ENCODE measurements at places on chromosomes 6 and 20. TPM values are rescaled to one million over a fixed set of nuclear protein-coding genes. Genes with fewer than 3 reads are reported as not detected.

RPS6KA2 gene
- 4.0 TPM for total RNA-seq

SPATS1 gene
- not detected for total RNA-seq

GRCh38 chr6:33694401-33694931, 17.0 kb downstream of the UQCC2 start:
- H3K4me1 ChIP-seq: peaks cover 87% of the 10 kb centered on the region
- H3K4me3 ChIP-seq: peak overlapping the region; percentile 35
- DNase-seq: peak; percentile 68
- H3K36me3 ChIP-seq: peaks cover 66% of the 10 kb centered on the region

- peaks cover 5% of the 10 kb centered on the region for H3K36me3 ChIP-seq
- no peak for DNase-seq
- no peak overlapping the region for H3K27ac ChIP-seq
- peaks cover 38% of the 10 kb centered on the region for H3K27me3 ChIP-seq
- peaks cover 28% of the 10 kb centered on the region for H3K4me1 ChIP-seq
Observed at GRCh38 chr20:1430004-1430451, 36.6 kb downstream of the NSFL1C start.

DNA sequence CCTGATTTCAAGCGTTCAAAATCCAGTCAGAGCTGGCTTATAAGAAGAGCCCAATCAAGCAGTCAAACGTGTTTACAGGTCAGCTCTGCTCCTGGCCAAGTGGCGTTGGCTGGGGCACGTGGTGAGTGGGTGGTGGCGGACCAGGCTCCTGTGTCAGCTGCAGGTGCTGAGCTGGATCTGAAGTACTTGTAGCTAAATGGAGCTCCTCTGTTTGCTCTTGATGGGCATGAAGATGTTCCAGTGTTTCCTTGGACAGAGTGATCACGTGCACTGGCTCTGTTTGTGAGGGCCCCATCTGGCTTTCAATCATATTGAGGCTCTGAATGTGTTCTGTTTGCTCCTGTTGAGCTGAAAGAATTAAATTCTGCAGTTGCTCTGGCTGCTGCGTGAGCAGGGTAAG, 10.2 kb upstream of the MICAL1 start:
- peaks cover 54% of the 10 kb centered on the region for H3K4me1 ChIP-seq
- H3K36me3 ChIP-seq: peaks cover 83% of the 10 kb centered on the region
- no peaks in the 10 kb centered on the region for H3K27me3 ChIP-seq
- no peak overlapping the region for H3K27ac ChIP-seq
- no peak for DNase-seq

GRCh38 chr6:33314943-33315792, 1.3 kb upstream of the TAPBP start:
- H3K4me3 ChIP-seq: peak overlapping the region; percentile 99
- peaks cover 70% of the 10 kb centered on the region for H3K4me1 ChIP-seq
- no peak for DNase-seq
- H3K27ac ChIP-seq: peak overlapping the region; percentile 96
- no peaks in the 10 kb centered on the region for H3K27me3 ChIP-seq

DNA sequence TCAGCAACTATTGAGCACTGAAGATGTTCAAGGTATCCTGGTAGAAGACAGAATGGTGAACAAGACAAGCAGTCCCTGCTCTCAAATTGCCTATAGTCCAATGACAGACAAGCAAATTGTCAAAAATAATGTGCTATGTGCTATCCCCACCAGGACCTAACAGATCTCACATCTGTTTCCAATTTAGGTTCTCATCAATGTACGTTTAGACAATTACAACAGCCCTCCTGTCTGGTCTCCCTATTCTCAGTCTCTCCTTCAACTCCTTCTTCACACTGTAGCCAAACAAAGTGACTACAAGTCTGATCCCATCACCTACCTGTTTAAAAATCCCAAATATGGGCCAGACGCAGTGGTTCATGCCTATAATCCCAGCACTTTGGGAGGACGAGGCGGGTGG, 7.5 kb downstream of the TAPBP start:
- peaks cover 52% of the 10 kb centered on the region for H3K36me3 ChIP-seq
- DNase-seq: no peak
- no peak overlapping the region for H3K4me3 ChIP-seq

DNA sequence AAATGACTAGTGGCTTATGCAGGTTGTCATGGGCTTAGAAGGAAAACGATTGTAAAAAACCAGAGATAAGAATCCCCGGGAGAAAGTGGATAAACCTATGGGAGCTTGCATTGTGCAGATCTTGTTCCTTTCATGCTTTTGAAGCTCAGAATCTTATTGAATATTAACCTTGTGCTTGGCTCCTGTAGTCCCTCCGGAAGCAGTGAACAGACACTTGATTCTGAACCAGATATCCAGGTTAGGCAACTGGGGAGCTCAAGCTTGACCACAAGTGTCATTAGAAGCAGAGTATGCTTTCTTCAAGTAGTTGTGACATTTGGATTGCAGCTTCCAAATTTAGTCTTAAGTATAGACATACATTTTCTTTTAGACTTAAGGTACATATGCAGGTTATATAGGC, 212.6 kb upstream of the MOCS1 start:
- H3K36me3 ChIP-seq: no peaks in the 10 kb centered on the region
- H3K4me3 ChIP-seq: no peak overlapping the region
- no peaks in the 10 kb centered on the region for H3K4me1 ChIP-seq
- no peak for DNase-seq

- no peak overlapping the region for H3K4me3 ChIP-seq
- H3K36me3 ChIP-seq: peaks cover 3% of the 10 kb centered on the region
- H3K27me3 ChIP-seq: no peaks in the 10 kb centered on the region
- no peak for DNase-seq
- no peaks in the 10 kb centered on the region for H3K4me1 ChIP-seq
- H3K27ac ChIP-seq: no peak overlapping the region
Observed at GRCh38 chr6:143149771-143150170, 89.1 kb downstream of the AIG1 start.

Measured in activated CD4-positive, alpha-beta T cell treated with anti-CD3 and anti-CD28 coated beads, Interleukin-2, amount 10 ng/mL, durations not matched to agents 7 days and 5 days (primary cell).